ENCODE measurements at places on chromosomes 2 and 18.

- ATAC-seq, result no peak
Observed at GRCh38 chr2:126244937-126245336, 411.0 kb upstream of the GYPC start.

- ATAC-seq, result peak; percentile 28
Observed at GRCh38 chr2:241901500-241902351, 32.2 kb downstream of the RTP5 start.

GRCh38 chr18:58578835-58579560 lies 49.9 kb downstream of the ALPK2 start:
- ATAC-seq, result no peak

DNA sequence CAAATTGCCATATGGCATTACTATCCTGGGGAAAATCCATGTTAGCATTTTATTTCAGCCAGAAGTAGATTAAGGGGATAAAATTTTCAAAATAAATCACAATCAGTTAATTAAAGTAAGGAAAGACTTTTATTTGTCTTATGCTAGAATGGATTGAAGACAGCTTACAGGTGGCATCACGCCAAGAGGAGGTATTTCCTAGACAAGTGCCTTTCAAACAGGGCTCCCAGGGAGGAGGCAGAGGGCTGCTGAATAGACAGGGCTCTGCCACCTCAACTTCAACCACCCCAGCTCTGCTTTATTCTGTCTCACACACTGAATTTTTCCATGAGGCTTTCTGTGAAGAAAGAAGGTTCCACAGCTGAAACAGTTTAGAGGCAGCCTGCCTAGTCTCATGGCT lies 12.2 kb downstream of the CCDC68 start:
- ATAC-seq, result no peak

- ATAC-seq, result peak; percentile 57
Observed at GRCh38 chr2:166375736-166376487, at the start of gene SCN9A. TSS of gene SCN9A (minus strand) at chr2:166375944. CDS start at chr2:166311756, 64,188 bp downstream.

- no peak for ATAC-seq
Observed at GRCh38 chr2:234102112-234102511, 51.6 kb downstream of the SPP2 start.

- no peak for ATAC-seq
Observed at GRCh38 chr18:48336332-48336731, 72.9 kb downstream of the ZBTB7C start.

DNA sequence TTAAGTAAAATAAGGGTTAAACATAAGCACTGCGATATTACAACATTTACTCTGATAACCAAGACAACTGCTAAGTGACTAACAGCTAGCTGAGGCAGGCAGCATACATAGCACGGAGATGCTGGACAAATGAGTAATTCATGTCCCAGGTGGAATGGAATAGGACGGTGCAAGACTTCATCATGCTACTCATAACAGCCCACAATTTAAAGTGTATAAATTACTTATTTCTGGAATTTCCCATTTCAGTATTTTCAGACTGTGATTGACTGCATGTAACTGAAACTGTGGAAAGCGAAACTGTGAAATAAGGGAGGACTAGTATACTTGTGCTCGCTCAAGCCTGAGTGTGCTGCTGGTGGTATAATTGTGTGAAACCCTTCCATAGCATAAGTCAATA lies 12.9 kb downstream of the IER3IP1 start:
- ATAC-seq, result peak; percentile 83

DNA sequence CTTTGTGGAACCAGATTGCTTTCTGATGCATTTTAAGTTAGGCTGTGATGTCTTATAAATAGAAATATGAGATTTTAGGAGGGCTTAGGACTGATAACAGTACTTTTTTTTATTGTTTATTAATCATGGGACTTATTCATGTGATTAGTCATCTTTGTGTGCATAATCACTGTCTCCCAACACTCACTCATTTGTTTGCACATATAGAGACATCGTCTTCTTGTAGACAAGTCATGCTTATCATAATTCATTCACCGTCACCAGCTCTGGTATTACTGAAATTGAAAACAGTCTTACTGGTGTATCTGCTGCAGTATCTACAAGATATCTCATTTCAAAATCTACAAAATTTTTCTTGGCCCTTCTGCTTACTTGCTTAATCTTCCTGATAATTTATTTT lies 45.8 kb downstream of the WDR7 start:
- no peak for ATAC-seq

- ATAC-seq, result no peak
Observed at GRCh38 chr2:178452334-178452733, 1.2 kb downstream of the PJVK start.

- ATAC-seq, result no peak
Observed at GRCh38 chr2:8009010-8009597, 672.8 kb upstream of the ID2 start.

- no peak for ATAC-seq
Observed at GRCh38 chr2:28322981-28323396, 69.7 kb upstream of the FOSL2 start.

- ATAC-seq, result no peak
Observed at GRCh38 chr2:53769318-53769945, 1.8 kb downstream of the CHAC2 start.

GRCh38 chr2:184410160-184410559 lies 188.2 kb upstream of the ZNF804A start:
- no peak for ATAC-seq

All from stimulated activated memory B cell treated with anti-CD40 and anti-IgM and Interleukin-4, amounts not matched to agents 10 μg/mL and 1 μg/mL and 100 μg/mL, for 72 hours (primary cell).